Activated CD4-positive, alpha-beta T cell treated with anti-CD3 and anti-CD28 coated beads for 36 hours (primary cell): ENCODE measurements at places on chromosomes 5 and 9. TPM values are rescaled to one million over a fixed set of nuclear protein-coding genes. Genes with fewer than 3 reads are reported as not detected.

Gene PCSK5
- 3.1 TPM for total RNA-seq

Gene OBP2B
- not detected for total RNA-seq

- no peaks in the 10 kb centered on the region for H3K27me3 ChIP-seq
- H3K36me3 ChIP-seq = no peaks in the 10 kb centered on the region
- H3K4me1 ChIP-seq = no peaks in the 10 kb centered on the region
- no peak for DNase-seq
- H3K4me3 ChIP-seq = no peak overlapping the region
- no peak overlapping the region for H3K27ac ChIP-seq
Observed at GRCh38 chr5:116695681-116696080, 121.1 kb upstream of the SEMA6A start.

- DNase-seq = peak; percentile 34
- H3K27ac ChIP-seq = no peak overlapping the region
- no peak overlapping the region for H3K4me3 ChIP-seq
- H3K36me3 ChIP-seq = peaks cover 15% of the 10 kb centered on the region
- H3K4me1 ChIP-seq = peaks cover 14% of the 10 kb centered on the region
- H3K27me3 ChIP-seq = no peaks in the 10 kb centered on the region
Observed at GRCh38 chr9:105299190-105299854, 54.9 kb downstream of the SLC44A1 start.

DNA sequence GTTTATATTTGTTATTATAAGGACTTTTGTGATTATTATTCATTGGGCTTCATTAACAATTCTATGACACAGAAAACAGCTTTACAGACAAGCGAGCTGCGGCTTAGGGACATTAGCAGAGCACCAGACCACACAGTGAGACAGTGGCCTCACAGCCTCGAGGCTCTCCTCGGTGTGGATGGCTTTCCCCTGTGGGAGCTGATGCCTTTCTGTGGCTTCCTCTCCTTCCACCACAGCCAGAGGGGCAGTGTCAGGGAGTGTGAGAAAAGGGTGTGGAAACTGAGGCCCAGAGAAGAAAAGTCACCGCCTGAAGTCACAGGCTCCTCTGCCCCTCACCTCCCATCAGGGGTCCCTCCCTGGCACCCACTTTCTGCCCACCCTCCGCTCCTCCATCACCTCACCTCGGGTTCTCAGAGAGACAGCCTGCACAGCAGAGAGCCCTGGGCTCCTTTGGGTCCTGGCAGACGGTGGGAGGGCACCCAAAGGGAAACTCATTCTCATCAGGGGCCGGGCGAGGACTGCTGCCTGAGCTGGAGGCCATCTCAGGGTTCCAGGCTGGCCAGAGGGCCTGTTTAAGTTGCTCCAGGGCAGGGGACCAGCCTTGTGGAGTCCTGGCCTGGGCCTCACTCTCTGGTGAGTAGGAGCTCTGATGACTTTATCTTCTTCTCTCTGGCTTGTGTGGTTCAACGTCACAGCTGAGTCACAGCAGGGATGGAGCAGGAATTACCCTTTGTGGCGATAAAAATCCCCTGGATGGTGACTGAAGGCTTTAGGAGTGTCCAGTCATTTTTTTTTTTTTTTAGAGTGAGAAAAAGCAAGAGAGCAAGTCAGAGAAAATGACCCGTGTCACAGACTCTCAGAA, 830 bp downstream of the TRAF1 start:
- peaks cover 70% of the 10 kb centered on the region for H3K4me1 ChIP-seq
- peak; percentile 92 for DNase-seq
- peaks cover 59% of the 10 kb centered on the region for H3K36me3 ChIP-seq
- peak overlapping the region; percentile 90 for H3K4me3 ChIP-seq
- peak overlapping the region; percentile 90 for H3K27ac ChIP-seq
- H3K27me3 ChIP-seq = no peaks in the 10 kb centered on the region

GRCh38 chr5:25095261-25095660, 450.5 kb upstream of the CDH10 start:
- no peaks in the 10 kb centered on the region for H3K4me1 ChIP-seq
- DNase-seq = no peak
- no peaks in the 10 kb centered on the region for H3K27me3 ChIP-seq
- no peak overlapping the region for H3K4me3 ChIP-seq
- H3K27ac ChIP-seq = no peak overlapping the region

GRCh38 chr9:78295731-78296130, 1.2 kb upstream of the PSAT1 start:
- no peaks in the 10 kb centered on the region for H3K27me3 ChIP-seq
- H3K4me1 ChIP-seq = peaks cover 29% of the 10 kb centered on the region
- peak overlapping the region; percentile 97 for H3K27ac ChIP-seq
- peaks cover 24% of the 10 kb centered on the region for H3K36me3 ChIP-seq
- DNase-seq = no peak

DNA sequence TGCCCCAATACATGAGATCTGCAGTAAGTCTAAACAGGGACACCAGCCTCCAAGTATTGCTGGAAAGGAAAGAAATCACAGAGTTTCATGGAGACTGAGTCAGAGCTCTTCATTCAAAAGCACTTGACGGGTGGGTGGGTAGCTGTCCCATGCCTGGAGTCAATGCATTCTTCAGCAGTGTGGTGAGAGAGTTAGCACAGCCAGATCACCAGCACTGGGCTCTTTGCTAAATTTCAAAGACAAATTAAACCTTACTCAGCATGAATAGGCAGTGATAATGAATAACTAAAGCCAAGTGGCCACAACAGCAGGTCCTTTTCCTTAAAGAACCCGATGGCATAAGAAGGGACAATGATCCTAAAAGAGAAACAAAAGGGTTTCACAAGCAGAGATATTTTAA, 192.4 kb downstream of the ACTL7B start:
- no peaks in the 10 kb centered on the region for H3K27me3 ChIP-seq
- H3K36me3 ChIP-seq = no peaks in the 10 kb centered on the region
- no peak overlapping the region for H3K4me3 ChIP-seq
- no peak for DNase-seq
- H3K27ac ChIP-seq = no peak overlapping the region

GRCh38 chr5:485113-485945, 38.9 kb downstream of the SLC9A3 start:
- no peaks in the 10 kb centered on the region for H3K36me3 ChIP-seq
- no peak overlapping the region for H3K4me3 ChIP-seq
- no peak overlapping the region for H3K27ac ChIP-seq
- H3K27me3 ChIP-seq = peaks cover 4% of the 10 kb centered on the region
- no peak for DNase-seq

DNA sequence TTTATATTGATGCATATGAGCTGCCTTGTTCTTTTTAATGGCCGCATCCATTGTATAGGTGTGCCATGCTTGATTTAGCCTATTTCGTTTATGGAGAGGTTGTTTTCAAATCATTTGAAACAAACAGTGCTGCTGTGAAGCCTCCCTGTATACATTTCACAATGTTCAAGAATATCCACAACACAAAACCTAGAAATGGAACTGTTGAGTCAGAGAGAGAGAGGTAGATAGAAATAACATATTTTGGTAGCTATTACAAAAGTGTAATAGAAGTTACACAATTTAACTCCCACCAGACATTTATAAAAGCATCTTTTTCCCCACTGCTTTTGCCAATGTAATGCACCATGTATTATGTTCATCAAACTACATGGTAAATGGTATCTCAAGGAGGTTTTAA, 82.0 kb downstream of the FRMD3 start:
- H3K27me3 ChIP-seq = no peaks in the 10 kb centered on the region
- H3K27ac ChIP-seq = no peak overlapping the region
- DNase-seq = no peak
- no peaks in the 10 kb centered on the region for H3K36me3 ChIP-seq

GRCh38 chr9:36323926-36324325, 65.7 kb upstream of the GNE start:
- H3K4me3 ChIP-seq = no peak overlapping the region
- no peaks in the 10 kb centered on the region for H3K36me3 ChIP-seq
- DNase-seq = no peak
- H3K4me1 ChIP-seq = no peaks in the 10 kb centered on the region
- H3K27ac ChIP-seq = no peak overlapping the region

DNA sequence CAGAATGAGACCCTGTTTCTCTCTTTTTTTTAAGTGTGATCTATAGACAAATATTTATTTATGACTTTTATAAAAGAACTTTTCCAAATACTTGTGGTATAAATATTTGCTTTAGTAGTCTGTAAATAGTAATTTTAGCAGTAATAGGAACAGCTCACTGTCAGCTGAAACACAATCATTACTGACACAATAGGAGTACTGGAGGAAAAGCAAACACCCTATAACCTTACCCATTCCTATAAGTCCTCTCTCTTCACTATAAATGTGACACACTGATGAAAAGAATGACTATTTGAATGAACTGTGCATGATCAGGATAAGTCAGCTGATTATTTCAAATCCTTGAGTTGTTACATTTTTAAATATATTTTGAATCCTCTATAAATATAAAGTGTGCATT, 72.4 kb downstream of the CDH12 start:
- H3K27me3 ChIP-seq = no peaks in the 10 kb centered on the region
- no peaks in the 10 kb centered on the region for H3K36me3 ChIP-seq
- no peaks in the 10 kb centered on the region for H3K4me1 ChIP-seq
- H3K4me3 ChIP-seq = no peak overlapping the region

GRCh38 chr9:137757613-137758029, 120.0 kb upstream of the CACNA1B start:
- DNase-seq = peak; percentile 58
- H3K27me3 ChIP-seq = no peaks in the 10 kb centered on the region
- peaks cover 74% of the 10 kb centered on the region for H3K36me3 ChIP-seq
- no peak overlapping the region for H3K4me3 ChIP-seq

DNA sequence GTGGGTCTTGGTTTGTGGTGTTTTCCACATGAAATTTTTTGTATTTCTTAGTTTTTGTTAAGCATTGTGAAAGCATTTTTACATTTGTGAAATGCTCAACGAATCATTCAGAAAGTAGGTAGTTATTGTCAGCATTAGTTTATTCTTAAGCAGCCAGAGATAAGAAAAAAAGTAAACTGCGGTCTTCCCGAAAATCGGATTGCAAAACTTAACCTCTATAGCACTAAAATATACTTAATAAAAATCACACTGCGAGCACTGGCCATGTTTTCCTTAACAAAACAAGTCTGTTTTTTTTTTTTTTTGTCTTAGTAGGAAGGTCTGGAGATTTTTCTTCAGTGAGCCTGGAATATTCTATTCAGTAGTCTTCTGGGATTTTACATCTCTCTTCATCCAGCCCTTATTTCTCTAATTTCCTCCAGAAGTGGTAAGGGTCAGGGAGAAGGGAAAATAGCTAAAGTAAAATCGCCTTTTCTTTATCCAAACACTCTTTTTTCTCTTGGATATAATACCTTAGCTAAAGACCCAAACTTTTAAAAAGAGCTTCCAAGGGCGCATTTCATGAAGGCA, 289.9 kb downstream of the DMAC1 start:
- DNase-seq = no peak
- H3K36me3 ChIP-seq = no peaks in the 10 kb centered on the region
- no peak overlapping the region for H3K4me3 ChIP-seq
- H3K27ac ChIP-seq = no peak overlapping the region
- H3K27me3 ChIP-seq = peaks cover 6% of the 10 kb centered on the region

DNA sequence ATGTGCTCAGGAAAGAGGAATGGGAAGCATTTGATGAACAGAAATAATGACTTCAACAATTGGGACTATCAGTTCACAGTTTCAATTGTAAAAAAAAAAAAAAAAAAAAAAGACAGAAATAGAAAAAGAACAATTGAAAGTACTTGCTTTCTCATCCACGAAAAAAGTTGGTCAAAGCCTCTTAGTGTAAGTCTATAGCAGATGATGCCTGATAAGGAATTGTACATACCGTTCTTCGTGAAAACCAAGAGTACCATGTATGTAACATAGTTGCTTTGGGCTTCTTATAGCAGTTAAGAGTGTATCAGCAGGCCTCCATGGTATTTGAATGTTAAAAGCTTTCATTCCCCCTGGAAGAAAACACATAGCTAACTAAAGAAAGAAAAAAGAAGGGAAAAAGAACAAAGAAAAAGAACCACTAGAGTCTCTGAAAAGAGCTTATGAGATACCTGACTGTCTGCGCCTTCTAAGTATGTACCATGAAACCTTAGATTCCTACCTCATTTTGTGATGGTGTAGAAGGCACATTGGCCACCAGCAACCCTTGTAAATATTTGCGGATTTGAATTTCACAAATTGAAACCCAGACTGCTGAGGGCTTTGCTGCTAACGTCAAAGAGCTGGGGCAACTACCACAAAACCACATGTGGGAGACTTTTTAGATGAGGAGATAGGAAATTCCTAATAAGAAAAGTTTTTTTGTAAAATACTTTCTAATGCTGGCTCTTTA, 75.2 kb downstream of the TMC1 start:
- no peak overlapping the region for H3K27ac ChIP-seq
- H3K4me3 ChIP-seq = no peak overlapping the region
- H3K4me1 ChIP-seq = peaks cover 8% of the 10 kb centered on the region
- peaks cover 6% of the 10 kb centered on the region for H3K27me3 ChIP-seq

DNA sequence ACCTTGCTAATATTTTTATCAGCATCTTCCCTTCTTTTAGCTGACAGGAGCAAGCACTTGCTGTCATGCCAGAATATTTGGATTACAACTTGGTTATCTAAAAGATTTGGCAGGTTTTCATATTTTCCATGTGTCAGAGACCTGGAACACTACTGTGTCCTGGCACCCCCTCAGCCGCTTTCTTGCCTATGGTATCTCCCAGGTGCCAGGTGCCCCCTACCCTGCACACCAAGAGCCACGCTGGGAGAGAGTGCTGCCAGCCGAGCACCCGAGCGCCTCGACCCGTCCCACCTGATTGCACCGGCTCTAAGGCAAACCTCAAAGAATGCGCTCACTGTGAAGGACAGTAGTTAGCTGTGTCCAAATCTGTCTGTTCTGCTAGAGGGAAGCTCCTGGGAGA, 84.8 kb downstream of the GTF3C4 start:
- H3K4me1 ChIP-seq = no peaks in the 10 kb centered on the region
- H3K4me3 ChIP-seq = no peak overlapping the region
- no peaks in the 10 kb centered on the region for H3K36me3 ChIP-seq
- peaks cover 3% of the 10 kb centered on the region for H3K27me3 ChIP-seq

DNA sequence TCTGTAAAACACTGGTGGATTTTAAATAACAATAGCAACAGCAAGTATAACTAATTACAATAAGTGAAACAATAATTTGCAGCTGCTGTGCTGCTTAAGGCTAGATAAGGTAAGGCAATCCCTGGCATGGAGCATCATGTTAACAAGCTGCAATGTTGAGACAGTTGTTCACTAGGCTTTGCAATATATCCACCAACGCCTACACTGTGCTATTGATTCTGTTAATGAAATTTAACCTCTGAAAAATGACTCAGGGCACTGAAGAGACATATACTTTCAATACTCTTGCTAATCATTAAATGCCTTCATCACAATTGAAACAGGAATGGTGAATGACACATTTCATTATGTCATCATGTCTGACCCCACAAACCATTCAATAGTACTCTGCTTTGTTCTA, 255.0 kb downstream of the EFNA5 start:
- DNase-seq = no peak
- no peaks in the 10 kb centered on the region for H3K4me1 ChIP-seq
- no peaks in the 10 kb centered on the region for H3K36me3 ChIP-seq
- no peak overlapping the region for H3K4me3 ChIP-seq
- H3K27ac ChIP-seq = no peak overlapping the region

- no peak for DNase-seq
- peak overlapping the region; percentile 59 for H3K4me3 ChIP-seq
- peaks cover 39% of the 10 kb centered on the region for H3K27me3 ChIP-seq
- no peak overlapping the region for H3K27ac ChIP-seq
- peaks cover 25% of the 10 kb centered on the region for H3K4me1 ChIP-seq
Observed at GRCh38 chr5:168290902-168291341, 523 bp upstream of the WWC1 start.
